Esophagus muscularis mucosa (tissue), 4 donors: ENCODE measurements at places on chromosomes 7 and 10.

DNA sequence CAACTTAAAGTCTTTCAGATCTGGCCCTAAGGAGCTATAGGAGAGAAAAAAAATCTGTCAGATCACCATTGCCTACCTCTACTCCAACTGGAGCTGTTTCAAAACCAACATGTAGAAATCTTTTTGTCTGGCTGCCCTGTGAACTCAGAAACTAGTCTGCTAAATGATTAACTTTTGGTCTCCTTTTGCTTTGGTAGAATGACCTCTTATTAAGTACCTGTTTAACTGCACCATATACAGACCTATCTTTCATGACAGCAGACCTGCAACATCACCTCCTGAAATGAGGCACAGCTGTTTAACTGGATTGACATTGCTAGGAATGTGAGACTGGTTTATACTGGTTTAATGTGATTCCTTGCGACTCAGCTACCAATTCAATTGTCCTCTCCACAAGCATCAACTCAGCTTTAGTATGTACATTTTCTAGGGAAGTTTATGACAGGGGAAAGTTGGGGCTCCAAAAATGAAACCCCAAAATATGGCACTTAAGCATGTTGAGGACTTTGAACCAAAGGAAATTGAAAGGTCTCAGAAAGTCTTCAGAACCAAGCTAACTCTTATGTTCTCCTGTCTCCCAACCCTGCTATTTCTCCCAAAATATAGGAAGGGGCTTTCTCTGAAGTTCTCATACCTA lies 1.8 kb downstream of the CYP3A43 start:
- peak; percentile 17 for DNase-seq

- no peak for DNase-seq
These were observed 50.1 kb upstream of the HDAC9 start for GRCh38 chr7:18445483-18445882.

GRCh38 chr10:3898821-3899220 lies 113.8 kb upstream of the KLF6 start:
- no peak for DNase-seq

DNA sequence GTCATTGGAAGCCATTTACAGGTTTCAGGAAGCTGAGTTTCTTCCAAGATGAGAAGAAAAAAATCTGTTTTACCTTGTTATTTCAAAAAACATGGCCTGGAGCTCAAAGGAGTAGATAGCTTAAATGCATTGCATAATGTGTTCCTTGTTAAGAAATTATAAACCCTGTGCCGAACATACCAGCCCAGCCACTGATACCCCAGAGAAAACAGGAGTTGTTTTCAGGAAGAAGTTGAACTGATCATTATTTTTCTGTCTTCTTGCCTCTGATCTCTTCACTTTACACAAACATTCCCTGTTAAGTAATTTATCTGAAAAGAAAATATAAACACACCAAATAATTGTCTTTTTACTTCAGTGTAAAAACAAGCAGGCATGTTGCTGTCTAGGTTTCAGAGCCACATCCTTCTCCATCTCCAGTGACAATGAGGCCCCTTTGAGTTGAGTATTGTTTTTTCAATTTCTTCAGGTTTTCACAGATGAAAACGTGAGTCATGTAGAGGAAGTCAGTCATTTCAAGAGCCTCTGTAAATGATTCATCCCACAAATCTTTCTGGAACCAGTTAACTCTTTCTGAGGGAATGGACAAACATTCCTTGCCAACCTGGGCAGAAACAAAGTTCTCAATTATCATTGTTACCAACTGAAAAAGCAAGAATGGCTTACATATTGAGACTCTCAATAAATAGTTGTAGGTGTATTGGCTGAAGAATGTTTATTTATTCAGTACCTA lies 244.2 kb downstream of the IPMK start:
- DNase-seq, result no peak
